ENCODE measurements at places on chromosomes 7 and 10.

- peak; percentile 27 for DNase-seq
Observed at GRCh38 chr10:124892031-124892430, 49.9 kb upstream of the ZRANB1 start.

DNA sequence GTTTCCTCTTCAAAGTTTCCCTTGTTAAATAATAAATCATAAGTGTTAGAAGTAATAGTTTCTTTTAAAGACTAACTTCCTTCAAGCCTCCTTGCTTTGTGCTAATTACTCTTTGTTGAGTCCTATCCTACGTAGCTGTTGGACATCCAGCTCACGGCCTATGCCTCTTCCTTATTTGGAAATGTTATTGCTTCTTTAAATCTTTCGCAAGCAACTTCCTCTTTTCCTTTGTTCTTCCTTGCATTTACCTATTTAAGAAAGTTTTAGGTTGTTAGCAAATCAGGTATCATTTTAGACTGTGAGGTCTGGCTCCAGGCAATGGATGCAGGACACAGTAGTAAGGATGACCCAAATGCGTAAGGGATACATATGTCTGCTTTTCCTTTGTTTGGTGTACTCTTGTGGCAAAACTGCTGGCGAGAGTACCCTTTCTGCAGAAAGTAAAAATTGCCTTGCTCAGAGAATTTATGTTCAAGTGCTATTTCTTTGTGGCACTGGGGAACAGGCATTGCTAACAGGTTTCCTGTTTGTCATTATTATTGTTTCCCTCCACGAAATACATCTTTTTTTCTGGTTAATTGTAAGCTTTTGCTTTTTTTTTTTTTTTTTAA is 110.5 kb downstream of the DYNC2I1 start:
- DNase-seq = no peak

- DNase-seq = peak; percentile 100
Observed at GRCh38 chr7:16668049-16668858, 22.3 kb downstream of the BZW2 start.

DNA sequence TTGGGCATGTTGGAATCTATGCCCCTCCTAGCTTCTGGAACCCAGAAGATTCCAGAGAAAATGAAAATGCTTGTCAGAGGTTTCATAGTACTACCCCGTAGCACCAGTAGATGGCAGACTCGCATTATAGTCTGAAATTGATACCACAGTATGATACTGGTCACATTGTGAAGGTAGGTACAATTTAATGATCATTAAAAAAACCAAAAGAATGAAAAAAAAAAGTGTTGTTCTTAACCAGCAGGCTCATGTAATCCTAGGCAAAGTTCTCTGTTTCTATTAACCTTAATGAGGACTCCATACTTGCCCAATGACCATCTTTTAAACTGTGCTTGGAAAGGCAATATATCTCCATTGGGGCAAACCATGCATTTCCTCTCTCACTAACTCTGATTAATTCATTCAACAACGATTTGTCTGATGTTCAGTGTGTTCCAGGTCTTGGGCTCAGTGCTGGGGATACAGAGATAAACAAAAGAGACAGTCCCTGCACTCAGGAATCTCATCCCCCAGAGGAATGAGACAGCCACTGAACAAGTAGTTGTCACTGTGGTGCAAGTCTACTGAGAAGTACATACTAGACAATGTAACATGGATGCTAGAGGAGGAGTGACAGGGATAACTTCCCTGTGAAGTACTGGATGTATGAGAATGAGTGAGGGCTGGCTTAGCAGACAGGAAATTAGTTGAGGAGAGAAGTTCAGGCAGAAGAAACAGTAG is 223.5 kb upstream of the PHYHIPL start:
- DNase-seq = peak; percentile 80

- DNase-seq = no peak
Observed at GRCh38 chr10:33627611-33628010, 293.1 kb upstream of the NRP1 start.

All from fibroblast of the aortic adventitia (primary cell).